ENCODE measurements at places on chromosomes 12 and 14. TPM values are rescaled to one million over a fixed set of nuclear protein-coding genes. Genes with fewer than 3 reads are reported as not detected.

Gene P2RX2
- not detected for polyA plus RNA-seq

Gene RSRC2
- polyA plus RNA-seq = 56.2 TPM

Gene PHETA1
- polyA plus RNA-seq = 1.1 TPM

Gene ASIC1
- polyA plus RNA-seq = not detected

Gene ADGRD1
- polyA plus RNA-seq = 2.0 TPM

Gene ANKS1B
- polyA plus RNA-seq = 0.16 TPM

Gene MAP1LC3B2
- polyA plus RNA-seq = 3.7 TPM

- H3K36me3 ChIP-seq = peaks cover 6% of the 10 kb centered on the region
- peak; percentile 48 for DNase-seq
- H3K27me3 ChIP-seq = no peaks in the 10 kb centered on the region
- no peak overlapping the region for H3K27ac ChIP-seq
These were observed 10.8 kb downstream of the SNRNP35 start for GRCh38 chr12:123468786-123469185.

DNA sequence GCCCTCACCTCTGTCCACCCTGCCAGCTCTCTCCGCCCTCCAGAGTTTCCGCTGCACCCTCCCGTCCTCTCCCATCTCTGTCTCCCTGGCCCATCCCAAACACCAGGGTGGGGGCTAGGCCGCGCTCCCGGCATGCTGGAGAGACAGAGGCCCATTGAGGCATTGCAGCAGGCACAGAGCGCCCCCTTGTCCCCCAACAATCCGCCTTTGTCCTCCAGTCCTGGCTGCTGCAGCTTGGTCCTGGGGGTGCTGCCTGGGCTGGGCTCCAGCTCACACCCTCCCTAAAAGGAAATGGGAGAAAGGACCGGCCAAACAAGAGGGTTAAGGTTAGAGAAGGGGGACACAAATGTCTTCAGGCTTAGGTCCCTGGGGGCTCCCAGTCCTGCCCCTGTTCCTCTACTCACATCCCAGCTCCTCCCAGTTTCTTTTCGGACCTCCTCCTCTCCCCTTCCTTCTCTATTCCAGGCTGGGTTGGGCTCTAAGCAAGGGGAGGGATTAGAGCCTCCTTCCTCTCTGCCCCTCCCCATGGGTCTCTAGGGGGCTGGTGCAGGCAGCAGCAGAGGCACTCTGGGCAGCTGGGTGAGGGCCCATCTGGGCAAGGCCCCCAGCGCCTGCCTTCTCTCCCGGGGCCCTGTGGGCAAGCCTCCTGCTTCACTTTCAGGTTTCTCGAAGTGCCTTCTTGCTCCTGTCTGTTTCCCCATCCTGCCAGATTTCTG lies at the start of gene CMTM5:
TSS of gene CMTM5 (plus strand) at position 565 of the 716 bp plus-strand sequence. CDS start 206 bp downstream, outside the sequence.
- H3K27ac ChIP-seq = no peak within 1 kb of the TSS
- H3K27me3 ChIP-seq = no peaks in the 10 kb centered on the region
- H3K36me3 ChIP-seq = no peaks in the 10 kb centered on the region
- H3K4me3 ChIP-seq = no peak within 1 kb of the TSS

- no peak overlapping the region for H3K4me3 ChIP-seq
- no peak overlapping the region for H3K27ac ChIP-seq
- peaks cover 11% of the 10 kb centered on the region for H3K36me3 ChIP-seq
- H3K4me1 ChIP-seq = no peaks in the 10 kb centered on the region
- H3K27me3 ChIP-seq = no peaks in the 10 kb centered on the region
These were observed 22.9 kb downstream of the VEZT start for GRCh38 chr12:95240556-95240955.

- H3K4me1 ChIP-seq = no peaks in the 10 kb centered on the region
- no peak overlapping the region for H3K4me3 ChIP-seq
- no peaks in the 10 kb centered on the region for H3K27me3 ChIP-seq
- no peaks in the 10 kb centered on the region for H3K36me3 ChIP-seq
These were observed 183.3 kb downstream of the PTPRO start for GRCh38 chr12:15505616-15506015.

DNA sequence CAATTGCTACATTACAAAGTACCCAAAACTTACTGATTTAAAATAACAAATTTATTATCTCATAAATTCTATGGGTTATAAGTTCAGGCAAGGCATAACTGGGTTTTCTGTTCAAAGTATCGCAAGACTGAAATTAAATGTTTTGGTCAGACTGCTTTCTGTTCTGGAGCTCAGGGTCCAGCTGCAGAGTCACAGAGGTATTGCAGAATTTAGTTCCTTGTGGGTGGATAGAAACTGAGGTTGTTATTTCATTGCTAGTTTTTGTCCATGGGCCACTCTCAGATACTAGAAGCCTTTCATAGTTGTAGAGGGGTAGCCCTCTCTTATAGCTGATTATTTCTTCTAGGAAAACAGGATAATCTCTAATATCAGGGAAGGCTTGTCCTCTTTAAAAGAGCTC lies 467.9 kb downstream of the TRHDE start:
- H3K4me3 ChIP-seq = no peak overlapping the region
- no peak for DNase-seq
- H3K27ac ChIP-seq = no peak overlapping the region
- no peaks in the 10 kb centered on the region for H3K27me3 ChIP-seq
- no peaks in the 10 kb centered on the region for H3K36me3 ChIP-seq

- H3K4me1 ChIP-seq = no peaks in the 10 kb centered on the region
- no peaks in the 10 kb centered on the region for H3K36me3 ChIP-seq
- no peaks in the 10 kb centered on the region for H3K27me3 ChIP-seq
- no peak for DNase-seq
- no peak overlapping the region for H3K27ac ChIP-seq
These were observed 57.5 kb downstream of the DENND5B start for GRCh38 chr12:31533470-31533869.

DNA sequence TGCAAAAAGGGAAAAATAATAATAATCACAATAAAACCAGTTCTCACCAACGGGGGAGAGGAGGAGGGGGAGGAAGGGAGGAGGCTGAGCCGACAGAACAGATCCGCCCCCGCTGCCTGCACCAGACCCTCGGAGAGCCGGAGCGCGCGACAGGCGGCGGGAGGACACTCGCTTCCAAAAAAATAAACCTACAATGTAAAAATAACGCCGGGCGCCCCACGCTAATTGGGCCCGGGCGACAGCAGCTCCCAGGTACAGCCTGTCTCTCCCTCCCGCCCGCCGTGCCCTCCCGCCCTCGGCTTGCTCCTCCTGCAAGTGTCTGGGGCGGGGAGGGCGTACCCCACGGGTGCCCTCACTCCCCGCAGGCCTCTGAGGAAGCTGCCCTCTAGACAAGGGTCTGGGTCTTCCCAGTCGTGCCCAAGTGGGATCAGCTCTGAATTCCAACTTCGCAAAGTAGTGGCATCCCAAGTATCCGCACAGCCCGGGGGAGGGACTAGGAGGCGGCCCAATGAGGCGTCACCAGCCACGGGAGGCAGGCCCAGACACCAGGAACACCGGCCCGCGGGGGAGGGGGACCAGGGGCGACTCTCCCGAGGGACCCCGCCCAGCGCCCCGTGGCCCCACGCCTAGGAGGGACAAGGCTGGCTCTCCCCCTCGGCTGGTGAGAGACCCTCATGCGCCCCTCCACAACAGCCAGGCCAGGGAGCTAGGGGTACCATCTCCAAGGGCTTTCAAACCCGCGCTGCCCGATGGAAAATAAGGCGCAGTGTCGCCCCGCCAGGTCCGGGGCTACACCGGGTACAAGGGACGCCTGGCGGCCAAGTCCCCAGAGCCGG lies 1.0 kb downstream of the NCOR2 start:
- peaks cover 31% of the 10 kb centered on the region for H3K4me1 ChIP-seq
- H3K27ac ChIP-seq = peak overlapping the region; percentile 91
- DNase-seq = no peak
- peak overlapping the region; percentile 82 for H3K4me3 ChIP-seq

GRCh38 chr14:83556065-83556464 lies 1973.9 kb upstream of the FLRT2 start:
- no peak overlapping the region for H3K4me3 ChIP-seq
- H3K4me1 ChIP-seq = no peaks in the 10 kb centered on the region
- H3K36me3 ChIP-seq = no peaks in the 10 kb centered on the region
- no peak for DNase-seq
- H3K27ac ChIP-seq = no peak overlapping the region
- H3K27me3 ChIP-seq = no peaks in the 10 kb centered on the region

DNA sequence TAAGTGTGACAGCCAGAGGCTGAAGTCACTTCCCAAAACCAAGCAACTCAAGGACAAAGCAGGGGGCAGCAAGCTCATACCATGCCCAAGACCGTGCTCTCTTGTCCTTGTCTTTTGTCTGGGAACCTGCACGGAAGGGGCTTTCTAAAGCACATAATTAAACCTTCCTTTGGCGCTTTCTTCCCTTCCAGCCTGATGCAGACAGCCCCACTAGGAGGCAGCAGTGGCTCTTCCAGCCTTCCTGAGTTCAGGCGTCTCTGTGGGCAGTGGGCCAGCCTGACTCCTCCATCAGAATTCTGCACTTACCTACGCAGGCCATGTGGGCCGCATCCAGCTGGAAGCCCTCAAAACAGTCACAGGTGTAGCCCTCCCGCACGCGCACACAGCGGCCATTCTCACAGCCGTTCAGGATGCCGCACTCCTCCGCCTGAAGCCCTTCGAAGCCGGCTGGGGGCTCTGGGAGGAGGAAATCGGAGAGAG lies 7.6 kb downstream of the ISCA2 start:
- no peak overlapping the region for H3K4me3 ChIP-seq
- H3K36me3 ChIP-seq = no peaks in the 10 kb centered on the region
- H3K4me1 ChIP-seq = no peaks in the 10 kb centered on the region
- no peak for DNase-seq
- no peak overlapping the region for H3K27ac ChIP-seq

- no peak for DNase-seq
- no peak overlapping the region for H3K4me3 ChIP-seq
- no peaks in the 10 kb centered on the region for H3K4me1 ChIP-seq
These were observed 51.3 kb downstream of the IQSEC3 start for GRCh38 chr12:117816-118345.

DNA sequence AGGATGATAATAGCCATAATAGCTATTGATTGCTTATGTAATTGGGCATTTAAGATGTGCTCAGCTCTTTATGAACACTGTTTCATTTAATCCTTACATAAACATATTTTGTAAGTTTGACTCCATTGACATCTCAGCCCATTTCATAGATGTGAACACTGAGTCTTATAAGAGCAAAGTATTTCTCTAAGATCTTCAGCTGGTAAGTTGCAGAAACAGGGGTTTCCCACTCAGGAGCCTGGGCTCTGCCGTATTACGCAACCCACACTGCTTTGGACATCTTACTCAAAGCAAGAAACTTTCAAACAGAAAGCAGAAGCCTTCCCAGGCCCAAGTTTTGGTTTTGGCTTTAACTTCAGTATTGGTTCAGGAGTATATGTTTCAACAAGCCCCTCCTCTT lies 705.1 kb downstream of the MED13L start:
- no peaks in the 10 kb centered on the region for H3K27me3 ChIP-seq
- H3K36me3 ChIP-seq = no peaks in the 10 kb centered on the region
- DNase-seq = peak; percentile 86
- H3K27ac ChIP-seq = peak overlapping the region; percentile 71
- no peak overlapping the region for H3K4me3 ChIP-seq
- H3K4me1 ChIP-seq = peaks cover 17% of the 10 kb centered on the region

DNA sequence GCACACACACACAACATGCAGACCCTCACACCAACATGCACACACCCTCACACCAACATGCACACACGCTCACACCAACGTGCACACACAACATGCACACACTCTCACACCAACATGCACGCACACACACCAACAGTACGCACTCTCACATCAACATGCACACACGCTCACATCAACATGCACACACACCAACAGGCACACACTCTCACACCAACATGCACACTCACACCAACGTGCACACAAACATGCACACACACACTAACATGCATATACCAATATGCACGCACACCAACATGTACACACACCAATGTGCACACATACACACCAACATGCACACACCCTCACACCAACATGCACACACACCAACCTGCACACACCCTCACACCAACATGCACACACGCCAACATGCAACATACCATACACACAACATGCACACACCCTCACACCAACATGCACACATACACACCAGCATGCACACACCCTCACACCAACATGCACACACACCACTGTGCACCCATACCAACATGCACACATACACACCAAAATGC lies 175.8 kb downstream of the KSR2 start:
- no peak for DNase-seq
- H3K27me3 ChIP-seq = no peaks in the 10 kb centered on the region
- H3K27ac ChIP-seq = no peak overlapping the region
- no peaks in the 10 kb centered on the region for H3K4me1 ChIP-seq
- H3K36me3 ChIP-seq = no peaks in the 10 kb centered on the region
- H3K4me3 ChIP-seq = no peak overlapping the region

DNA sequence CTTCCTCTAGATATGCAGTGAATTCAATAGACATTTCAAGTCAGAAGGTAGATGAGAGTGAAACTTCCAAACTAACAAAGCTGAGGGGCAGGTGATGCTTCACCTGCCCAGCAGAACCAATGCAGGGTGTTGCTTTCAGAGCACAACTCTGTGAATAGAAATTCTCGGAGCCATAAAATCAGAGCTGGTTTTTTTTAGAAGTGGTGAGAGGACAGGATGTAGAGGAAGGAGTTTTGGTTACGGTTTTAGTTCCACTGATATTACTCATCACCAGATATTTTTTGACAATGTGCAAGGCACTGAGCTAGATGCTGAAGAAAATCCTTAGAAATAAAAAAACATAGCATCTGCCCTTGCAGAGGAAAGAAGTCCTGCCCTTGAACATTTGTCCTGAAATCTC lies 62.2 kb downstream of the BMP4 start:
- H3K27ac ChIP-seq = peak overlapping the region; percentile 75
- no peaks in the 10 kb centered on the region for H3K27me3 ChIP-seq
- H3K4me1 ChIP-seq = peaks cover 16% of the 10 kb centered on the region
- H3K4me3 ChIP-seq = no peak overlapping the region
- H3K36me3 ChIP-seq = no peaks in the 10 kb centered on the region

- no peak for DNase-seq
- H3K36me3 ChIP-seq = peaks cover 3% of the 10 kb centered on the region
- H3K27me3 ChIP-seq = no peaks in the 10 kb centered on the region
- H3K4me1 ChIP-seq = no peaks in the 10 kb centered on the region
These were observed 28.2 kb downstream of the TBK1 start for GRCh38 chr12:64480148-64480547.

GRCh38 chr14:93727039-93727740 lies 61.1 kb downstream of the PRIMA1 start:
- H3K36me3 ChIP-seq = no peaks in the 10 kb centered on the region
- H3K4me3 ChIP-seq = no peak overlapping the region
- no peak overlapping the region for H3K27ac ChIP-seq
- no peaks in the 10 kb centered on the region for H3K27me3 ChIP-seq

Data from GM12878 (cell line).